AG04450 (cell line): ENCODE measurements at places on chromosomes 7 and 10. TPM values are rescaled to one million over a fixed set of nuclear protein-coding genes. Genes with fewer than 3 reads are reported as not detected.

DNA sequence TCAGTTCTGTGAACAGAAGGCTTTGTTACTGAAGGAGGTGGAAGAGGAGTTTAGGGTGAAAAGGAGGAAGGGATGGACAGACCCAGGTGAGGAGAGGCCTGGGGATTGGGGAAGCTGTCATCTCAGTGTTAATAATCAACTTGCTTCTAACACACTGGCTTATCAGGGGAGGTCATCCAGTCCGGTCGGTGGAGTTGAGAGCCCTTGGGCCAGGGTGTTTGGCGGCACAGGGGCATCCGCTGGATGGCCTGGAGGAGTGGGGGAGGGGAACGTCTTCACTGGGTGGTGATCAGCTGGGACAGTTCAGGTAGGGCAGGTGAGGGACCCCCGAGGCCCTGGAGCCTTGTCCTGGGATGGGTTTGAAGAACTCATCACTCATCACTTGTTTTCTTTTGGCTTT is 33.9 kb downstream of the SHH start:
- no peak for DNase-seq

GRCh38 chr7:26409661-26410547 is 118.2 kb downstream of the SNX10 start:
- DNase-seq, result no peak

DNA sequence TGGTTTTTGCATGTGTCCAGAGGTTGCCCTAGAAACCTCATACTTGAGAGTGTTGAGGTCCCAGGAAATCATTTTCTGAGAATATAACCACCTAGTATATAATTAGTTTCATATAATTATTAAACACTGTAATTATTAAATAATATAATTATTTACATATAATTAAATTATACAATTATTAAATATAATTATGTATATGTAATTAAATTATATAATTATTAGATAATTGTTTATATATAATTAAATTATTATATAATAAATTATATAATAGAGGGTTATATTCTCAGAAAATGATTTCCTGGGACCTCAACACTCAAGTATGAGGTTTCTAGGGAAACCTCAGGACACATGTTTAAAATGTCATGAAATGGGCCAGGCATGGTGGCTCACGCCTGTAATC is 27.6 kb downstream of the SCRN1 start:
- DNase-seq, result no peak

DNA sequence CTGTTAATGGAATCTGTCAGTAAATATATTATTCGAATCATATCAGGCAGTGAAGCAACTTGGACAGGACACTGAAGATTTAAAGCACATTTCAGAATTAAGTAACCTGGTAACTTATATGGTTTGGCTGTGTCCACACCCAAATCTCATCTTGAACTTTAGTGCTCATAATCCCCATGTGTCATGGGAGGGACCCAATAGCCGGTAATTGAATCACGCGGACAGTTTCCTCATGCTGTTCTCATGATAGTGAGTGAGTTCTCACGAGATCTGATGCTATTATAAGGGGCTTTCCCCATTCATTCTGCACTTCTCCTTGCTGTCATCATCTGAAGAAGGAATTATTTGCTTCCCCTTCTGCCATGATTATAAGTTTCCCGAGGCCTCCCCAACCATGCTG is 83.2 kb upstream of the COL1A2 start:
- no peak for DNase-seq

LRGUK gene
- 0.07 and 0.09 TPM in 2 replicates for polyA plus RNA-seq
